ENCODE measurements at places on chromosomes 7 and 10.
A peak's percentile ranks its signal among the peaks of the same experiment; 100 is the strongest.

GRCh38 chr10:24383681-24384106, 174.8 kb downstream of the KIAA1217 start:
- peak; percentile 99 for DNase-seq

DNA sequence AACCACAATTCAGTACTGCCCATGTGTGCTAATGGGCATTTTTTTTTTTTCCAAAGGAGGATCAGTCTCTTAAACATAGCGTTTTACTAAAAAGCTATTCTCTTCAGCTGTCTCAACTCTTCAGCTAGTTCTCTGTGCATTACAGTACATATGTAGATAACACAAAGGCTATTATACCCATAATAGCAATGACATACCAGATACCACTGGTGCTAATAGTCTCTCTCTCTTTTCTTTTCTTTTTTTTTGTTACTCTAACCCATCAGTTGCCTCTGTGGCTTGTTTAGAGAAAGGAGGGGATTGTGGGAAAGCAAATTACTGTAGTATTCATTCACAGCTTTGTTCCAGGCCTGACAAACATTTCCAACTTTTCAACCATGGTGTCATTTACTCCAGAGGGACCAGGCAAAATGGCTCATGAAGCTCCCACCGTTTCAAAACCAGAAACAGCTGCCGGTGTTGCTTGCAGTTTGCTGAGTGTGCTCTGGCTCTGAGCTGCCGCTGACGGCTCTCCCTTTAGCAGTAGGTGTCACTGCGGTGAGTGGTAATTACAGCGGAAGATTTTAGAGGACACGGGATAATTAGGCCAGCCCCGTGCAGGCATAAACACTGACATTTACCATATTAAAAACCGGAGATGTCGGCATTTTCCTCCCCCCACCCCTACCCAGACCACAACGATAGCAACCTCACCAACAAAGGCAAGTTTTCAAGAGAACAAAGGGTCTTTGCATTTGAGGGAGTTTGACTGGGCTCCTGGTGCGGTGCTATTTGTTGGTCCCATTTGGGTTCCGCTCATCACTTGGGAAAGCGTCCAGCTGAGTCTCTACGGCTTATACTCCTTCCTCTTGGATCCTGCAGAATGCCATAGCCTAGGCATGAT, 1005.5 kb downstream of the KCNMA1 start:
- DNase-seq = no peak

GRCh38 chr10:61398366-61399129, 54.6 kb downstream of the TMEM26 start:
- DNase-seq = no peak

DNA sequence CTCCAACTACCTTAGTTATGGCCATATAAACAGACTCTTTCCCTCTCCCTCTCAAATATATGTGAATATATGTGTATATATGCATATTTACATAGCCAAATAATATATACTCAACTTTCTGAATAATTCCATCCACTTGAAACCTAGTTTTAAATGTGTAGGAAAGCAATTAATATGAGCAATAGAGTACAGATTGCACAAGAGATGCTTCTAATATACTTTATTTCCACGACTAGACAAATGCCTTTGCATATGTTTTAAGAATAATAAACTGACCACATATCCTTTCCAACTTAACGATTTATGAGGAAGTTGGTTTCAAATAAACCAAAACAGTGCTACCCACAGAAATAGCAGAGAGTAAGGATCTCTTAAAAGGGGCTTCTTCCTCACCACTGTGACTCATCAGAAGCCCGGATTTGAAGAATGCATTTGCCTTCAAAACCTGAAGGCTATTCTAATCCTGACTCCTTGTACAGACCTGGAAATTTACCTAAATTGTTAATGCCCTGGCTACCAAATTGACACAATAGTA, 266.3 kb downstream of the AHR start:
- no peak for DNase-seq

- DNase-seq = no peak
Measured at GRCh38 chr7:138658889-138659288, 42.3 kb downstream of the SVOPL start.

- DNase-seq = no peak
Measured at GRCh38 chr7:79664884-79665676, 211.6 kb upstream of the MAGI2 start.

- no peak for DNase-seq
Measured at GRCh38 chr7:108166687-108167086, 36.5 kb upstream of the LAMB4 start.

- DNase-seq = no peak
Measured at GRCh38 chr7:22202141-22202540, 154.8 kb downstream of the RAPGEF5 start.

DNA sequence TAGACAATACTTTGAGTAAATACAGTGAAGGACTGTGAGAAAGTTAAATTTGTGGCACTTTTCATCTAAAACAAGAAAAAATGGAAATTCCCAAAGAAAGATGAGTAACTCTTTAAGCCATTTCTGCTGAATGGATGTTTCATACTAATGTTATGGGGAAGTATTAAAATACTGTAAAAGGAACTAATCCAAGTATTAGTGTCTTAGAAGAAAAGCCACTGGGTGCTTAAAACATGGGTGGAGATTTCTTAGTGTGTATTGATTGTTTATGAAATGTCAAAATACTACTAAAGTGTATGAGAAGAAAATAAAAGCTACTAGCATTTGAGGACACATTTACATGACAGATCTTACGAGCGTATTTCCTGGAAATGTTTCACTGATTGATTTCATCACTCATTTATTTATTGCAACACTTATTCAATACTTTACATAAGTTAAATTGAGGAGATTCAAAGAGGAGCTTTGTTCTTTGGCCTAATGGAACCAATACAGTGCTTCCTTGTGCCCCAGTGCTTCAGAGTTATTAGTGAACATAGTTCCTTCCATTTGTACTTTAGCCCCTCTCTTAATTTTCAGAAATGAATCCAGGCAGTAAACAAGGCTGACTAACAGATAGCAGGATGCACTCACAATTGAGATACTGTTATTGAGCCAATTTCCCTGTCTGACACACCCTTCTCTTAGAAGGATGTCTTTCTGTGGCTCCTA, 155.5 kb upstream of the AHR start:
- DNase-seq = no peak

- no peak for DNase-seq
Measured at GRCh38 chr7:138907201-138907847, 73.9 kb downstream of the KIAA1549 start.

- DNase-seq = no peak
Measured at GRCh38 chr10:91930939-91931338, 7.4 kb downstream of the BTAF1 start.

GRCh38 chr10:92732958-92733357, 43.2 kb downstream of the HHEX start:
- no peak for DNase-seq

GRCh38 chr10:112139176-112139575, 44.4 kb downstream of the GPAM start:
- DNase-seq = no peak

DNA sequence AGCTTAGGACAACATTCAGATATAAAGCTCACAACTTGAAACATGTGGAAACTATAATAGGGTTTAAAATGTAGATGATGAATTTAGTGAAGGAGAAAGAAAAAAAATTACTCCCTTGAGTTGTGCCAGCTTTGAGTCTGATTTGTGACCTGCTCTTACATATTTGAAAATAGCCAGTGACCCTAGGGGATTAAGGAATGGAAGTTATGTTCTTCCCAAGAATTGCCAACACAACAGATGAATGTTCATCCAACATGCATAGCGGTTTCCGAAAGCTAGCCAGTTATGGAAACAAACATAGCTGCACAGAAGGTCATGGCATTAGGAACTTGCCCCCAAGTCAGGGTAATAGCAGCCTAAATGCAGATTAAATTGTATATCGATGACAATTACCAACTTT, 10.8 kb downstream of the TMEM196 start:
- DNase-seq = no peak

- no peak for DNase-seq
Measured at GRCh38 chr7:106524690-106525059, 136.3 kb downstream of the CCDC71L start.

GRCh38 chr7:145212050-145212449, 376.2 kb upstream of the TPK1 start:
- no peak for DNase-seq

DNA sequence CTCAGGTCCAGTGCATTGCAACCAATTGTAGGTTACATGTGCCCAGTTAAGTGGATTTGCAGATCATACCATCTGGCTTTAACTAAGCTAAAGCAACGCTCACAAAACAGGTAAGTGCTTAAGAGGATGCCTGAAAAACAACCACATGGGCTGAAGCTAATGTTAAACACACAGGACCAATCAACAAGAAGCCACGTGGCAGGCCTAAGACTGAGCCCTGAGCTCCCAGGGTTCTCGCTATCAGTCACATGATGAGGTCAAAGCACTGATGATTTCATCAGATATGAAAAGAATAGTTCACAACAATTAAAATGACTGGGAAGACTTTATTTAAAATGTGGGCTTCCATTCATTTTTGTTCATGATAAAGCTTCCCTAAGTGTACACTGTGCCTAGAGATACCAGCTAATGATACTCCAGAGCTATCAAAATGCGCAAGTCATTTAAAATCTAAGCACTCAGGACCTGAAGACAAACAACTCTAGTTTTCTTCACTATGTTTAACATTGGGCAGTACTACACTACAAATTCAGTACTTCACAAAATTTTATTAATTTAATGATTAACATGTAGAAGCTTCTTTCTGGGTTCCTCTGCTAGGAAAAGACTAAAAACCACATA, 90.6 kb downstream of the PIP4K2A start:
- DNase-seq = no peak

GRCh38 chr7:5495581-5496375, 72.1 kb upstream of the TNRC18 start:
- no peak for DNase-seq

DNA sequence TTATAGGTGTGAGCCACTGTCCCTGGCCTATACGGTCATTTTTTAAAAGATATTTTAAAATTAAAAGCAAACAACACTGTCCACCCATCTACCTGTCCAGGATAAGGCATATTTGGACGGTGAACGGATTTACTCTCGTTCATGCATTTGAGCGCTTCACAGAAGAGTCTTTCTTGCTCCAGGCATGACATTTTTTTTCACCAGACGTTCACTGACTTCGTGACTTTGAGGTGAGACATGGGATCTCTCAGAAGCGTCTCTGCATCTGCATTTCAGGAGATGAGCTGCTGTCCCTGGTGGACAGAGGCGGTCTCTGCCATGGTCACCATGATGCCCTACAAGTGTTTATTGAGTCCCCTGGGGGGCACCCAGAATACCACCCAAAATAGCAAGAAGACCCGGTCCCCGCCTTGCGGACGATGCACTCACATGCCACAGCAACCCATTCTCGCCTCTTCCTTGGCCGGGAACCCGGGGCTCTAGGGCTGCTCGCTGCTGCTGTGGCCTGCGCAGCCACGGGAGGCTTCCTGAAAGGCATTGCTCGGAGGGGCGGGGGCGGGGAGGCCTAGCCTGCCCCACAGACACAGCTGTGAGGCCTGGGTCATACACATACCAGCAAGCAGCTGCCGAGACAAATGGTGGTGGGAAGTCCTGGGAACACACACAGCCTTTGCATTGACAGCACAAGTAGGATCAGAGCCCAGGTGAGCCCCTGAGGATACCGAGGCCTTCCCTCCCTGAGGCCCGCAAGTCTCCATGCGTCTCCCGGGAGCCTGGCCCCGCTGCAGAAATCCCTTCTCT, 84.4 kb downstream of the RGS10 start:
- no peak for DNase-seq

GRCh38 chr7:115672024-115672423, 358.5 kb downstream of the TFEC start:
- DNase-seq = no peak

GRCh38 chr10:133390597-133391248, 3.2 kb upstream of the MTG1 start:
- no peak for DNase-seq

All from non-pigmented ciliary epithelial cell (primary cell).